Activated T-cell treated with anti-CD3 and anti-CD28 coated beads for 4 hours (primary cell): ENCODE measurements at places on chromosomes 7 and 10.
A peak's percentile ranks its signal among the peaks of the same experiment; 100 is the strongest.

- no peak for DNase-seq
Measured at GRCh38 chr7:144508702-144509101, 105.2 kb upstream of the NOBOX start.

DNA sequence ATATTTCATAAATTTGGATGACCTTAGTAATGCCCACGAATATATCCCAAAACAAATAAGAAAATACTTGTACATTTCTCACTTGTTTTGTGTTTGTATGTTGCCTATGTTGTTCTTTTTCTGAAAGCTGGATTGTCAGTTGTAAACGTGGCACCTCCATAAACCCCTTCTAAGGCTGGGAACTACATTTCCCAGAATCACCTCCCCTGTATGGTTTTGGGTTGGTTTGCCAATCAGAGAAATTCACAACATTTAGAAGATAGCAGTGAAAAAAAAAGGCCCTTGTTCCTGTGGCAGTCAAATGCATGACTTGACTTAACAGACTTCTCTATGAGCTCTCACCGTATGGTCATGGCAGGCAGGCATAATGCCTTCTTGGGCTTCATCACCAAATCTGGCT is 676.3 kb upstream of the STEAP1 start:
- DNase-seq, result no peak

GRCh38 chr7:159064816-159065510 is 79.7 kb downstream of the VIPR2 start:
- no peak for DNase-seq

GRCh38 chr7:66082083-66082482 is 6.5 kb downstream of the ASL start:
- no peak for DNase-seq

- no peak for DNase-seq
Measured at GRCh38 chr10:123854498-123854897, 37.1 kb downstream of the CPXM2 start.

GRCh38 chr7:303884-304573 is 14.1 kb downstream of the FOXL3 start:
- DNase-seq, result no peak

DNA sequence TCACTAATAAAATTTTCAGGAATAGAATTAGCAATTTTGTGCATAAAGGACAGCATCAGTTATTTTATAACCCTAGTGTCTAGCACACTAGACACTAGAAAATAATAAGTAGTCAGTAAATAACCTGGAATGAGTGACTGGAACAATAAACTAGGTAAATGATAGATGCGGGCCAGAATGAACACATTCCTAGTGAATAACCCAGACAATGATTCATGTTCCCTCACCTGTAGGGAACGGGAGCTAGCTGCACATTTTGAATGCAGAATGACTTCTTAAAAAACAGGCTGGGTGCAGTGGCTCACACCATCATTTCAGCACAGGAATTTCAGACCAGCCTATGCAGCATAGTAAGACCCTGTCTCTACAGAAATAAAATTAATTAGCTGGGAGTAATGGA is 3.2 kb upstream of the ATOH7 start:
- no peak for DNase-seq

GRCh38 chr7:5703572-5704533 is 77.6 kb downstream of the RNF216 start:
- DNase-seq, result no peak

GRCh38 chr10:131141645-131142516 is 169.6 kb downstream of the TCERG1L start:
- no peak for DNase-seq

- DNase-seq, result no peak
Measured at GRCh38 chr10:96714031-96714590, 6.2 kb downstream of the PIK3AP1 start.

DNA sequence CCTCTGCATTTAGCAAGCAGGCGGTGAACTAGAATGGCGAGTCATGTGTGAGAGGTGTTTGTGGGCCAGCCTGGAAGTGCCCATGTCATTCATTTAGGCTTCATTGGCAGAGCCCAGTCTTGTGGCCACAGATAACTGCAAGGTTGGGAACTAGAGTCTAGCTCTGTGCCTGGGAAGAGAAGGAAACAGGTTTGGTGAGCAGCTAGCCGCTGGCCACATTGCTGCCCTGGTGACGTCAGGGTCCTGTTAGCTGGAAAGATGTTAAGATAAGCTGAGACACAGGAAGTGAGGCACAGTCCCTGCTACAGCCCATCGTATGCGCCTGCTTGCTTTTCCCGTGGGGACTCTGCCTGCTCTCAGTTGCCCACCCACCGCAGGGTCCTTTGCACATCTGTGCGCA is 185.5 kb downstream of the CAMK1D start:
- no peak for DNase-seq

GRCh38 chr7:69959789-69960499 is 361.7 kb downstream of the AUTS2 start:
- DNase-seq, result no peak

- no peak for DNase-seq
Measured at GRCh38 chr10:20963721-20964595, 66.8 kb upstream of the NEBL start.

- DNase-seq, result no peak
Measured at GRCh38 chr7:106313456-106313901, 28.7 kb upstream of the NAMPT start.

DNA sequence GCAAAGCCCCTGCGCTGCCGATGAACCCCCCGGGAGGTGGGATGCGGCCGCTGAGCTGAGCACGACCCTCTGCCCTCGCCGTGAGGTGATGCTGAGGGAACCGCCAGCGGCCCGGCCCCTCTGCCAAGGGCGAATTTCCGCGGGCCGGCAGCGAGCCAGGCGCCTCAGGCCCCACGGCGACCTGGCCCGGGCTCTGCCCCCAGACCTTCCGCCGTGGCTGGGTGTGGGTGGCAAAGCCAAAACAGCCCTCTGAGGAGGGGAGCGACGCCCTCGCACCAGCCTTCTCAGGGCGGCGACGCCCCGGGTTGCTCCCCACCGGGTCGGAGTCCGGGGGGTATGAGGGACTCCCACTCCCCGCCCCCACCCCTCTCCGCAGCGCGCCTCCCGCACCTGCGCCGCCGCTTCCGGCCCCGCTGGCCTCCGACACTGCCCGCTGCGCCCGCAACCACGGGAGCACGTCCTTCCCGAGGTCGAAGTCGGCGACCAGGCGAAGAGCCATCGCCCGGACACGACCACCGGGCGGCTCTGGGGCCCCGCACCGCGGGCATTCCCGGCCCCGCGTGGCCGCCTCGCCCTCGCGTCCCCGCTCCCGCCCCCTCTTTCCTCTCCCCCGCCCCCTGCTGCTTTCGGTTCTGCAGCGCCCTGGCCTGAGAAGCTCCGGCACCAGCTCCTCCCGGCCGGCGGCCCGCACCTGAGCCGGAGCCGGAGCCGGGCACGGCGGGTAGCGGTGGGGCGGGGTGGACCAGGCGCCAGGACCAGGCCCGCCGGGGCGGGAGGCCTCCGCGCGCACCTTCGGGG is at the start of gene GSAP:
Gene GSAP, minus strand, starts transcription at position 527 of the 798 bp plus-strand sequence. Its CDS starts 28 bp downstream, at position 499.
- DNase-seq, result peak; percentile 35

DNA sequence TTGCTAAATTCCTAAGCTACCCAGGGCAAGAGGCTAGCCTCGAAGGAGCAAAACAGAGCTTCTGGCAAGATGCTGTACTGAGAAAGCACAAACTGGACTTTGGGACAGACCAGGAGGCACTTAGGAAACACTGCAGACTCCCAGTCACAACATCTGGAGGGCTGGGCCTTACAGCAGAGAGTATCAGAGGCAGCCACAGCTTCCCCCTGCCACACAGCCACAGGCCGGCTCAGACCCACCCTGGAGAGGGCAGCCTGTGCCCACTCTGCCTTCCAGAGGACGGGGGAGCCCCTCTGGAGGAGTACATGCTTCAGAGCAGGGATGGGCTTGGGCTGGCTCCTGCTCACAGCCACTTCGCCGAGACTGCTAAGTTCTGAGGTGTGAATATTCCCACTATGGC is 17.4 kb downstream of the ESYT2 start:
- DNase-seq, result no peak

GRCh38 chr10:69344591-69345252 is 66.4 kb downstream of the HK1 start:
- DNase-seq, result no peak

- no peak for DNase-seq
Measured at GRCh38 chr7:50397320-50397970, 52.7 kb downstream of the FIGNL1 start.

DNA sequence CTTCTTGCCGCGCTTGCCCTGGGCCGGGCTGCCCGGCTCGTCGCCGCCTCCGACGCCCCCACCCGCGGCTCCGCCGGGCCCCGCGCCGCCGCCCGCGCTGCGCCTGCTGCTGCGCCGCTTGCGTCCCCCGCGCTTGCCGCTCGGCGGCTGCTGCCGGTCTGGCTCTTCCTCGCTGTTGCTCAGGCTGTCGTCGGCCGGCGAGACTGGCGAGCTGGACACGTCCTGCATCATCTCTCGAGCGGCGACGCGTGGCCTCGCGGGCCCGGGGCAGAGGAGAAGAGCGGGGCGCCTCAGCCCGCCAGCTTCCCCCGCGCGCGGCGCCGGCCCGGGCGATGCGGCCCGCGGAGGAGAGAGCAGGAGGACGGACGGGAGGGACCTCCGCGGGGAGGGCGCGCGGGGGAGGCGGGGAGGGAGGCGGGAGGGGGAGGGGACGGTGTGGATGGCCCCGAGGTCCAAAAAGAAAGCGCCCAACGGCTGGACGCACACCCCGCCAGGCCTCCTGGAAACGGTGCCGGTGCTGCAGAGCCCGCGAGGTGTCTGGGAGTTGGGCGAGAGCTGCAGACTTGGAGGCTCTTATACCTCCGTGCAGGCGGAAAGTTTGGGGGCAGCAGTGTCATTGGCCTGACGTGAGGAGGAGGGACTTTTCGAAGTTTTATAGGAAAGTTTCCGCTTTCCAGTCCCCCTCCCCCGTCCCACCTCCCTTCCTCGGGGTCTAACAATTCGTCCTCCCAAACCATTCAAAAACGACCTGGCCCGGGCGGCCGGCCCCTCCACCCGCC is at the start of gene TWIST1:
Gene TWIST1, minus strand, starts transcription at position 546 of the 779 bp plus-strand sequence. Its CDS starts 315 bp downstream, at position 231.
- DNase-seq, result no peak

DNA sequence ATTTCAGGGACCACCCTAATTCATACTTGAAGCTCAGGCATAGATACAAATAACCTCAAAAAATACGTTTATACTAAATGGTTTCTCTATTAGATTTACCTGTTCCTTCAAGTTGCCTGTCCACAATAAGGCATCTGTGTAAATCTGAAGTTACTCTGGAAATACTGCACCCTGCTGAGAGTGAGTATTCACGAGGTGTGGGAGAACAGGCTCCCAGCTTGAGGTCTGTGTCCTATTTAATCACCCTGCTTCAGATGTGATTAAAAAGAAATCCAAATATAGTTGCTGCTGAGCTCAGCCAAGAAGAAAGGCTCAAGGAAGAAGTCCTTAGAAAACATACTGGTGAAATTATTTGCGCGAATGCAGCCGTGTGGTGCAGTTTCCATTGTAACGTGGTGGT is 136.8 kb downstream of the KLF6 start:
- DNase-seq, result no peak

- no peak for DNase-seq
Measured at GRCh38 chr10:58488921-58489320, 23.8 kb upstream of the BICC1 start.

DNA sequence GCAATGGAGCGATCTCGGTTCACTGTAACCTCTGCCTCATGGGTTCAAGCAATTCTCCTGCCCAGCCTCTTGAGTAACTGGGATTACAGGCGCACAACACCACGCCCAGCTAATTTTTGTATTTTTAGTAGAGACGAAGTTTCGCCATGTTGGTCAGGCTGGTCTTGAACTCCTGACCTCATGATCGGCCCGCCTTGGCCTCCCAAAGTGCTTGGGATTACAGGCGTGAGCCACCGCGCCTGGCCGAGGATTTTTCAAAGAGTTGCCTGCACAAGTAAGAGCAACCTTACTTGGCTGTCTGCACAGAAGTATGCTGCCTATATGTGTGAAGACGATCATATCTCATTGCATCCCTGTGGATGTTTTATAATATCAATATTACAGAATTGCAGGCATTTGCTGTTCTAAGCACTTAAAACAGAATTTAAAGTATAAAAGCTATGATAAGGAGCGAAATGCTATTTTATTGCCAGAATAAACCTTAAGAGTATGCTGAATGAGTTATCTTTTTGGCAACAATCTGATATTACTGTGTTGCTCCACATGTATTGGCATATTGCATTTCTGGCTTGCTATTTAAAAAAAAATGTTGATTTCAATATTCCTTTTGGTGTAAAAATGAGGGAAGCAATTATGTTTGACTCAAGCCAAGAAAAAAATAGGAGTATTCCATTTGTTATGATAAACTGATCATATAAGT is 379.4 kb upstream of the SEMA3D start:
- no peak for DNase-seq

DNA sequence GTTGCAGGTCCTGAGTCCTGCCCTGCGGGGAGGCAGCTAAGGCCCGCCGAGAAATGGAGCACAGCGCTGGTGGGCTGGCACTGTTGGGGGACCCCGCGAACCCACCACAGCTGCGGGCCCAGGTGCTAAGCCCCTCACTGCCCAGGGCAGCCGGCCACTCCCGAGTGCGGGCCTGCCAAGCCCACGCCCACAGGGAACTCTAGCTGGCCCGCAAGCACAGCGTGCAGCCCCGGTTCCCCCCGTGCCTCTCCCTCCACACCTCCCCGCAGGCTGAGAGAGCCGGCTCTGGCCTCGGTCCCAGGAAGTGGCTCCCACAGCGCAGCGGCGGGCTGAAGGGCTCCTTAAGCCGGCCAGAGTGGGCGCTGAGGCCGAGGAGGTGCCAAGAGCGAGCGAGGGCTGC is 3.5 kb upstream of the NSMCE4A start:
- no peak for DNase-seq

- DNase-seq, result no peak
Measured at GRCh38 chr10:90993340-90993739, 72.5 kb upstream of the ANKRD1 start.

DNA sequence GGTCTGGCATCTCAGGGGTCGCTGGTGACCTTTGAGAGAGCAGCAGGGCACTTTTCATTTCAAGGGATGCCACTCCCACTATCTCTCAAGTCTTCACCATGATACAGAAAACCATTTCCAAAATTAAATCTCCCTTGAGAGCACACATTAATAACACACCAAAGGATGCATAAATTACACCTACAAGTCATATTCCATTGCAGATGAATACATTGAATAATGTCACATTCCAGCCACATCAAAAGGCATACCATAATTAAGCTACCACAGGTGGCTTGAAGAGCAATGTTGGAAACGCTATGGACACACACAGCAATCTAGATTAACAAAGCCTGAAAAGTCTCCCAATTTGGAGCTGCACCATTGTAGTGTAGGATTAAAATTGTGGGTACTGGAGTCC is 353.3 kb upstream of the ZMIZ1 start:
- no peak for DNase-seq

- DNase-seq, result peak; percentile 29
Measured at GRCh38 chr7:93147363-93147762, 822 bp downstream of the SAMD9L start.

DNA sequence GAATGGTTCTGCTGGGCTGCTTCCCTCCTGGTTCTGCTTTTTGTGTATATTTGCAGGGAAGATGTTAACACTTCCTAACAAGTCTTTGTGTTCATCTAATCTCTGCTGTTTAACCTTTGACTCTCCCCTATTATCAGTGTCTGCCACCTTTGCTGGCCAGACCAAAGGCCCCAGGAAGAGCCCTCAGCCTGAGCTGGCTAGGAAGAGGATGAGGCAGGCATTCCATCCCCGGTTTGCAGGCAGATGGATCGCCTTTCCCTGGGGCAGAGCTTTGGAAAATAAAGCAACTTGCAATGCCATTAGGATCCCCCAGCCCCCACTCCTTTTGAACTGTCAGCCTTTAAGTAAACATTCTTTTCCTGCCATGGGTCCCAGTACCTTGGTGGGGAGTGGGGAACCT is 19.0 kb downstream of the DPCD start:
- DNase-seq, result no peak
